Activated CD8-positive, alpha-beta memory T cell treated with anti-CD3 and anti-CD28 coated beads, Interleukin-2, amount 10 ng/mL, durations not matched to agents 7 days and 5 days (primary cell): ENCODE measurements at places on chromosomes 12 and 14. TPM values are rescaled to one million over a fixed set of nuclear protein-coding genes. Genes with fewer than 3 reads are reported as not detected.
A peak's percentile ranks its signal among the peaks of the same experiment; 100 is the strongest.

- DNase-seq, result no peak
Observed at GRCh38 chr12:117900561-117900960, 68.2 kb downstream of the KSR2 start.

GRCh38 chr12:124592050-124592449 is 24.6 kb upstream of the NCOR2 start:
- no peak for DNase-seq

GRCh38 chr14:83757916-83758315 is 1772.0 kb upstream of the FLRT2 start:
- no peak for DNase-seq

DNA sequence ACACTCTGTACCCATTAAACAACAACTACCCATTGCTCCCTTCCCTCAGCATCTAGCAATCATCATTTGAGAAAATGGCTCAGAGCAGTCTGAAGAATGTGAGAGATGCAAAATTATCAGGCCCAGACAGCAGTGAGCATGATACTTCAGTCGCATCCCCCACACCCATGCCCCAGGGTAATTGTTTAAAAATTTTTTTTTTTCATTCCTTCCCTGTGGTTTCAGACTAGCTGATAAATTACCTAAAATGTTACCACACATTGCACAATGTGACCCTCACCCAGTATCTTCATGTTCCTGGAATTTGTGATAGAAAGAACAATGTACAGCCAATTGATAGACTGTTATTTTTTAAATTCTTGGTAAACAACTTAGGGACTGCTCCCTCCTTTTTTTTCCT is 11.3 kb upstream of the USP15 start:
- no peak for DNase-seq

TMEM52B gene
- total RNA-seq, result not detected

DNA sequence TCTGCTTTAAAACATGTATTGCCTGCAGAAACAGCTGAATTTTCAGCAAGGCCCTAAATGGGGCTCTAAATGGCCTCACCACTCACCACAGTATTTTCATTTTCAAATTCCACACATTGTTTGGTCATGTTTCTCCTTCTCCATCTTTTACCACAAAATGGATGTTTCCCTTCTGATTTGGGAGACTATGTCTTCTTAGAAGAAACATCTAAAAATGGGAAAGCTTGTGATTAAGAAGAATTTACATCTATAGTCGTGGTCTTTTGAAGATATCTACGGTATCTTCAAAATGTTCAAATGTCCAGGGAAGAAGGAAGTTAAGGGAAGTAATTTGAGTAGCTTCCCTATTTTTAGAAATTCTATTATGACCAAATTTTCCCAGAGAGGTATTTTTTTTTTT is 20.7 kb upstream of the TUBA1C start:
- no peak for DNase-seq

- DNase-seq, result no peak
Observed at GRCh38 chr12:131218026-131218922, 264.6 kb downstream of the ADGRD1 start.

DNA sequence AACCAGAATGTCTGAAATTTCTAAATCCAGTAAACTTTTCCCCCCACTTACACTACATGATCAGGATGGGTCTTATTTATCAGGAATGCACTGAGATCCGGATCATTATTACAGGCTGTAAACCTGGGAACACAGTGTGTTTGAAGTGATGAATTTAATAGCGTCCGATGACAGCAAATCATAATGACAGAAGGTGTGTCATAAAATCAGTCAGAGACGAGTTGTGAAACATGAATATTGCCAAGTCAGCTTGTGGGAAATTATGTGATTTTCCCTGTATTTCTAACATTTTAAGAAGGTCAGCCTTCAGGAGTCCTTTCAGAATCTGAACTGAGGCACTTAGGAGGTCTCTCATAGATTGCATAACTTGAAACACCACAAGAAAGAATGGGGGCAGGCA is 36.7 kb downstream of the RERG start:
- DNase-seq, result no peak

DNA sequence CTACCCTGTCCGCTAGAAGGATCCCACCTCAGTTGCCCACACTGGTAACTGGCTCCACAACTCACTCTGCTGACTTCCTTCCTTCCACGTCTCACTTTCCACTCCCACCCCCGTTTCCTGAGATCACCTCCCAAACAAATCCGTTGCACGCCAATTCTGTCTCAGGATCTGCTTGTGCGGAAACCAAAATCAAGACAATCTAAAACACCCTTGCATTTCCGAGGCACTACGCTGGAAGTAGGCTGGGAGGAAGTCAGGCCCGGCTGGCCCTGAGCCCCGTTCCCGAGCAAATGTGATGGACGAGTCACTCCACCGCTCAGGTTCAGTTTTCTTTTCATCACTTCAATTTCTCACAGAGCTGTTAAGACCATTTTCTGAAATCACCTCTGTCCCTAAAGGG is 23.1 kb downstream of the ABCB9 start:
- DNase-seq, result no peak

DNA sequence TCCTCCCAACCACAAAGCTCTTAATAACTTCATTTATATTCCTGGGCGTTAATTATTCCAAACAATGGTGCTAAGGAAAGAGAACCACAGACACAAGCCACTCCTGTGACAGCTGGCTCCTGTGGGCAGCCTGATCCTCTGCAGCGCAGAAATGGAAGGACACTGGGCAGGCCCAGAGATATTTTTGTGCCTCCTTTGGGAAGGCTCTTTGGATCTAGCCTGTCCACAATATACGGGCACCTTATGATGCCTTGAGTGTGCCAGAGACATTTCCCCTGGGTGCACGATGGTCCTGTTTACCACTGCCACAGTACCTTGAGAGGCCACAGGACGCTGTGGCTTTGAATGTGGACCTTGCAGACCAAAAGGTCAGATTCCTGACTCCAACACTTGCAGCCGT is 2.1 kb downstream of the ASB2 start:
- no peak for DNase-seq

DNA sequence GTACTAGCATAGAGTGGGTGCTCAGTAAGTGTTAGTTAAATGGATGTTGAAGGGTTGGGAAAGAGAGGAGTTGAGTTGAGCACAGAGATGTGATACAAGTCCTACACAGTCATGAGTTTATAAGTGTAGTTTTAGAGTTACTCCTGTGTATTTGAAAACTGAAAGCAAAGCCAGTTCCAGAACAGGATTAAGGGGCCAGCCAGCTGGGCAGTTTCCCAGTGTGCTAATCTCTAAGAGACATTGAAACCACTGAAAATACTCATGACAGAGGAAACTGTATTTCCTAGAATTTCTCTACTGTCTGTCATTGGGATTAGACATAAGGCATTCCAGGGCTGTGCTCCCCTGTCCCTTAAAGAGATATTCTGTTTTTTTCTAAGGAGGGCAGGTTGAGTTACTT is 101.0 kb downstream of the DERA start:
- no peak for DNase-seq

- DNase-seq, result no peak
Observed at GRCh38 chr12:10247436-10248058, 34.9 kb downstream of the GABARAPL1 start.

GRCh38 chr12:76024942-76025600 is 6.5 kb downstream of the PHLDA1 start:
- DNase-seq, result no peak

GRCh38 chr12:67355428-67356379 is 86.5 kb downstream of the CAND1 start:
- no peak for DNase-seq

DNA sequence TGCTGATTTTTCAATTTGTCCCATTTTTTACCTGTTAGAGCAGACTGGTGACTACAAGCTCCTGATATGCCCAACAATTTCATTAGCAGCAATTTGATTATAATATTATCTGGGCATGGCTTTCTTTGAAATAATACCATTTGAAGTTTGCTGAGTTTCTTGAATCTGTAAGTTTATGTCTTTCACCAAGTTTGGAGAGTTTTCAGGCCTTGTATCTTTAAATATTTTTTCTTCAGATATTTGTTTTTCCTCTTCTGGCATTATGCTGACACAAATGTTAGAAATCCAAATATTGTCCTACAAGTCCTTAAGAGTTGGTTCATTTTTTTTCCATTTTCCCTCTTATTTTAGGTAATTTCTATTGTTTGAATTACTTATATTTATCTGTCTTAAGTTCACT is 30.4 kb downstream of the SLC2A13 start:
- no peak for DNase-seq

DNA sequence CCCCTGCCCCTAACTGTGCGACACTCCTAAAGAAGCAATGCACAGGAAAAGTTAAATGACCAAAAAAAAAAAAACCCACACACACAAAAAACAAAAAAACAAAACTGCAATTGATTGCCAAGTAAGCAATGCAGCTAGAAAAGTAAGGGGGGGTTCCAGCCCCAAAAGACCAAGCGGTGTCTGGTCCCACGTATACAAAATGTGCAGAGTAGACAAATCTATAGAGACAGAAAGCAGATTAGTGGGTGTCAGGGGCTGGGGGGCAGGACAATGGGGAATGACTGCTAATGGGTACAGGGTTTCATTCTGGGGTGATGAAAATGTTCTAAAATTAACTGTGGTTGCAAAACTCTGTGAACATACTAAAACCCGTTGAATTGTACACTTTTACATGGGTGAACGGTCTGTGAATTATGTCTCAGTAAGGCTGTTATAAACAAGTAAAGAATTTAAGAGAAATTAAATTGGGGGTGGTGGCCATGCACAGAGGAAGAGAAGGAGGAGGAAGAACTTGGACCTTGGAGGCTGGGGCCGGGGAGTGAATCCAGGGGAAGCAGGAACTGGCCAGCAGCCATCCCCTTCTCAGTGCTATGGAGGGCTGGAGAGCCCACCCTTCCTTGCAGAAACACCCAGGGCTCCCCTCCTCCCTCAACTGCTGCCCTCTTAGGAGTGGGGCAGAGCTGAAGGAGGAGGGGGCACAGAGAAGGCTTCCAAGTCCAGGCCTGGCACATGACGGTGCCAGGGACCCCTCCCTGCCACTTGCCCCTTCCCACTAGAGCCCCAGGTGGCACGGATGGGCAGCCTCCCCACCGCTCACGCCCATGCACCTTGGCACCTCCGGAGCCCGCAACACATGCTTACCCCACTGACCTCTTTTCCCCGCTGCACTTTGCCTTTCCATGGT is 45.4 kb downstream of the KDM2B start:
- no peak for DNase-seq

DNA sequence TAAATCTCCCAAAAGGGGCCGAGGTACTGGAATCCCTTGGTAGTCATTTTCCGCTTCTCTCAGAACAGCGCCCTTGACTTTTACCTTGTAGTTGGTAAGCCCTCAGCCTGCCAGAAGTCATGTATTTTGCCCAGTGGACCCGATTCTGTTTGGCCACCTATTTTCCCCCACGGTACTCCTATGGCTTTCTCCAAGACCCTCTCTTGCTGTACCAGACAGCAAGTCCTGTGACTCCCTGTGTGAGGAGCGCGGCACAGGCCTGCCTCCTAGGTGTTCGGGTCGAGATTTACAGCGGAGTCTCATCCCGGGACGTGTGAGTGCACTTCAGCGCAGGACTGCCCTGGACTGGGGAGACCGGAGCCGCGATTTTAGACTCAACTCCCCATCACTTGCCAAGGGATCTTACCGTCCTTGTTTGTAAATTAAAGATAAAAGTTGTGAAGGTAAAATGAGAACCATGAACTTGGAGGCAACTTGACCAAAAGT is 1.1 kb upstream of the MBD6 start:
- peak; percentile 64 for DNase-seq

DNA sequence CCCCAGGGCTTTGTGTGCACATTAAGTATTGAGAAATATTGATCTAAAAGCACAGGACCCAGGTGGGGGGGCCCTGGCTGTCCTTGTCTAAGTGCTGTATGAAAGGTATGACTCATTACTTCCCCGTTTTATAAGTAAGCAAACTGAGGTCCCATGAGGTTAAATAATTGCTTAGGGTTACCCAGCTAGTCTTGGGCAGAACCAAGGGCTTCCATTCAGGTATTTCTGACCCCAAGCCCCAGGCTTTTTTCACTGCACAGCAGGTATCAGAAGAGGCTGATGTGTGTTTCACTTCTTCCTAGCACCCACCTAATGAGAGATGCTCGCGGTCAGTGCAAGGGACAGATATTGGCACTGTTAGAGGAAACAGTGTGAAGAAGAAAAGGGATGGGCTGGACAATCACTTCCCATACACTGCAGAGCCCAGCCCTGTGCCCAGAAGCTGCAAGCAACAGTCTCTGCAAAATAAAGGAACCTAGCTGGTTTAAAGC is 4.7 kb upstream of the TC2N start:
- peak; percentile 73 for DNase-seq

DNA sequence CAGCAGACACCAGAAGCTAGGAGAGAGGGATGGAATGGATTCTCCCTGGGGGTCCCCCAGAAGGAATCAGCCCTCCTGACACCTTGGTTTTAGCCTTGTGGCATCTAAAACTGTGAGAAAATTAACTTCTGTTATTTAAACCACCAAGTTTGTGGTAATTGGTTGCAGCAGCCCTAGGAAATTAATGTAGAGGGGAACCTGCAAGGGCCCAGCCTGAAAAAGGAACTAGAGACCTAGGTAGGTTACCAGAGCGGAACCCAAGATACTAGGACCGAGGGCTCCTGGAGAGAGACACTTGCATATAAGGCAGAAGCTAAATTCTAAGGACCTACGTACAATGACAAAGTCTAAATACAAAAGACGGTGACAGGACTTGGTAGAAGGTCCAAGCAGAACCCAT is 8.1 kb upstream of the DENND5B start:
- no peak for DNase-seq

DNA sequence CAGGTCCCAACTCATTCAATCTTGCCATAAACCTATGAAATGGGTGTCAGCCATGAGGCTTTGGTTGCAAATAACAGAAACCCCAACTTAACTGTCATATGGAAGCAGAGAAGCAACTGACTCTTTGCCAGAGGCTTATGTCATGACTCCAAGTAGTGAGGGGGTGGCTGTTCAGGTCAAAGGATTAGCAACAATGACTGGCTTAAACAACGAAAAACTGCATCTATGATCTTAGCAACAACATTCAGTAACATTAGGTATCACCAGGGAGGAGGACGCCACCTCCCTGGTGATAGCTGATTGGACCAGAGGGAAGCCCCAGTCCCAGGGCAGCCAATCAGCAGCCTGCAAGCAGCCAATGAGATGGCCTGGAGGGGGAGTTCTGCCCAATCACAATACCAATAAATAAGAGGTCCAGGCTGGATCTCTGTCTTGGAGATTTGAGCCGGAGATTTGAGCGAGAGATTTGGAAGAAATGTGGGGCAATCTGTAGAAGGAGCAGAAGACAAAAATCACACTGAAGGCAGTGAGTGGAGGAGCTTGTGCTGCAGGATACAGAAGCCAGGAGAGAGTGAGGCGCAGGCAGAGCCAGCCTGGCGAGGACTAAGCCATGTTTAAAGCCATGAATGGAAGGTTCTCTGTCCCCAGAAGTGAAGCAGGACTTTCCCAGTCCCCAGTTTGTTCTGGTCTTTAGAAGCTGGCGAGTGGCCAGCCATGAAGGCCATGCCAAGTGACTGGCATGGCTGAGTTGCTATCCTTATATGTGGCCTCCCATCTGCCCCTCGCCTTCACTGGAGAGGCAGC is 93.3 kb downstream of the CALM1 start:
- peak; percentile 12 for DNase-seq

PTGDR gene
- total RNA-seq, result 0.07 TPM

METAP2 gene
- 77.3 TPM for total RNA-seq

GRCh38 chr12:46983959-46984841 is 95.2 kb upstream of the PCED1B start:
- DNase-seq, result peak; percentile 52

APOLD1 gene
- 7.2 TPM for total RNA-seq

GABARAPL1 gene
- total RNA-seq, result 29.3 TPM
